ENCODE measurements at places on chromosomes 16 and 17.

GRCh38 chr17:27207073-27207513 is 86.8 kb upstream of the WSB1 start:
- DNase-seq, result peak; percentile 70

DNA sequence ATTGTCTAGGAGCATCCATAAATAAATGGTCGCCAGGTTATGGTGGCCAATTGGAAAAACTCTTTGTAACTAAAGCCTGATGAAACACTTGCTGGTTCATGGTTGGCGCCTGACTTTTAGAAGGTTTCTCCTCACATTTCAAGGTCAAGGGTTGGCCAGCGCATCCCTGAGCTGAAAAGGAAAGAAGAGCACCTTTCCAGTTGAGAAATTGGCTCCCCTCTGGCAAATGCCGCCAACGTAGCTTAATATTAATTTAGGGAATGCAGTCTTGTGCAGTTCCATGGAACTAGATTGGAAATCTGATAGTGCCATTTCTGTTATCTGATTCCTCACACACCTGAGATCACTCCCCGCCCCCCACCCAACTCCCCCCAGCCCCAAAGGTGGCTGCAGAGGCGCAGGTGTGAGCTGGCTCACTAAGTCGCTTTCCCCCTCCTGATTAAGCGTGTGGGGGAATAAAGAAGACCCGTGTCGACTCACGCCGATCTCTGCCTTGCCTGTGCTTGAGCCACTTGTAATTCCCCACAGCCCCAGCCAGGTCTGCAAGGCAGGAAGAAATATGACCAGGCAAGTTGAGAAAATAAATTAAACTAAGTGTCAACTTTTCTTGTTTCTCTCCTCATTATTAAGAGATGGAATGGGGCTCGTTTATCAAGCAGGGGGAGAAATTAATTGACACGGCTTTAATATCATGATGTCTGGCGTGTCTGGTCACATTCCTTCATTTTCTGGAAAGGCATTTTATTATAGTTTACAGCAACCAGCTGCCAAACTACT is 157.7 kb downstream of the CCDC182 start:
- no peak for DNase-seq

- DNase-seq, result no peak
Observed at GRCh38 chr16:69482410-69482991, 58.1 kb downstream of the CYB5B start.

- DNase-seq, result no peak
Observed at GRCh38 chr17:77245162-77245926, 104.6 kb downstream of the SEC14L1 start.

GRCh38 chr17:21330436-21331160 is 45.6 kb upstream of the KCNJ12 start:
- no peak for DNase-seq

- DNase-seq, result no peak
Observed at GRCh38 chr16:58493756-58494431, 6.0 kb upstream of the NDRG4 start.

GRCh38 chr16:65965628-65966027 is 400.9 kb upstream of the CDH5 start:
- no peak for DNase-seq

- DNase-seq, result no peak
Observed at GRCh38 chr17:48294020-48294805, 135.8 kb downstream of the SKAP1 start.

- no peak for DNase-seq
Observed at GRCh38 chr16:90011508-90011819, 7.8 kb downstream of the DBNDD1 start.

GRCh38 chr16:85931596-85932402 is 32.8 kb downstream of the IRF8 start:
- no peak for DNase-seq

DNA sequence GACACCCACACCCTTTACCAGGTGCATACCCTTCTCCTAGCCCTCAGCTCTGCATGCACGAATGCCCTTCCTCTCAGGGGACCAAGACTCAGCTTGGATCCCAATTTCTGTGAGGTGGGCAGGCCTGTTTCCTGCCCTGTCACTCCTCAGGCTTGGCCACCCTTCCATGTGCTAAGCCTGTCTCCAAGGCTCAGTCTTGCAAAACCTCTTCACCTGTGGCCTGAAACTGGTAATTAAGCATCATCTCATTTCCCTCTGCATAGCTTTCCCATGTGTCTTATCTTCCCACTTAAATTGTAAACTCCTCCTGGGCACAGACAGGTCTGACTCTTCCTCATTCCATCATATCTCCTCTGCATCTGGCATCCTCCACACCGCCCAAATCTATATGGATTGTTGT is 31.0 kb upstream of the SMPD3 start:
- DNase-seq, result no peak

DNA sequence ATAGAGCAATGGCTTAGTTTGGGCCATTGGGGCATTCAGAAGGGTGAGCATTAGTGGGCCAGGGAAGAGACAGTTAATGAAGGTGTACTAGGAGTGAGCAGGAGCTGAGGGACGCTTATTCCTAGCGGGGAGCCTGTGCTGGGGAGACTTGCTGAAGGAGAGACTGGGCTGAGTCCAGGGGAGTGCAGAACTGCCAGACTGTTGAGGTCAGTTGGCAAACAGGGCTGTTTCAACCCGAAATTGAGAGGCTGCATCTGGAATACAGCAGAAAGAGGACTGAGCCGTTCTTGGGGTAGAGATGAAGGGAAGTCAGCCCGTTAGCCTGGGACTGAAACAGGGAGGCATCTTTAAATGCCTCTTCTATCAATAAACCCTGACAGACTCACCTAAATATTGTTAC is 33.2 kb downstream of the MAP2K6 start:
- no peak for DNase-seq
